SW 1271 (cell line): ENCODE measurements at places on chromosomes 4 and X.

GRCh38 chr4:47167081-47168035 is 136.0 kb downstream of the GABRB1 start:
- DNase-seq = no peak

DNA sequence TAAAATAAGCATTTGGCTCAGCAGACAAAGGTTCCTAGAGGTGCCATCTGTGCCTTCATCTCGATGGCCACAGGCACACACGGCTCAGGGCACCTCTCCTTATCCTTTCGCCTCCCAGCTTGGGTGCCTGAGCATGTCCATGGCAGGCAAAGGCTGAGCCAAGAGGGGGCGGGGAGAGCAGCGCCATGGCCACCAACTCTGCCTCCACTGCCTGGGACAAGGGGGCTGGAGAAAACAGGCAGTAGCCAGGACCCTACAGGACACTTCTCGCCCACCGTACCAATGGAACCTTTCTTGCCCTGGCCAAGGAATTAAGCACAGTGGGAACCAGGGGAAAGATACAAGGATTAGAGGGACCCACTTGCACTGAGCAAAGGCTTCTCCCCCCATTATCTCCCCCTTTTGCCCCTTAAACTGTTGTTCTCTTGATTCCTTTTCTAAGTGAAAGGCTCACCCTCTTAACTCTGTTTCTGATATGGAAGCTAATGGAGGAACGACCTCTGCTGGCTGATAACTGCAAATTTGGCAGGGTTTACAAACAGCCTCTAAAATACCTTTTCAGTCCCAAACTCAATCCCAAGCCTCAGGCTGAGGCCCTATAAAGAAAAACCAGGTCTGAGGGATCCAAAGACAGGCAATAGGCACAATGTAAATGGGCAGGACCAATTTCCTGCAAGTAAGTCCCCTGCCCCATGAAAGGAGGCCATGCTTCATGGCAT is 335.2 kb downstream of the ADAM29 start:
- no peak for DNase-seq

- no peak for DNase-seq
Measured at GRCh38 chr4:40648742-40649281, 19.1 kb upstream of the RBM47 start.

DNA sequence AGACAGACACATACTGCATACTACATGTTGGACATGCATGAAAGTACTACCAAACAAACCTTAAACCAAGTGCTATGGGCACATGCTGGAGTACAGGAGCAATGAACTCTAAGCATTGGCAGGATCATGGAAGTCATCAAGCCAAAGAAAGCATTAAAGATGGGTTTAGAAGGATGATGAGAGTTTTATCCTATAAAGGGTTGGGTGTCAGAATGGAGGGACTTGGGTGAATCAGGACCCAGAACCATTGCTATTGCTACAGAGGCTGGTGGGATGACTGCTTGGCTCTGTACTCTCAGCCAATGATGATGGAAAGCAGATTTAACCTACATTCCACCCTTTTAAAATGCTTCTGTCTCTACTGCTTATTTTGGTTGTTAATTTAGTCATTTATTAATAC is 233.9 kb upstream of the EDA2R start:
- peak; percentile 0 for DNase-seq

DNA sequence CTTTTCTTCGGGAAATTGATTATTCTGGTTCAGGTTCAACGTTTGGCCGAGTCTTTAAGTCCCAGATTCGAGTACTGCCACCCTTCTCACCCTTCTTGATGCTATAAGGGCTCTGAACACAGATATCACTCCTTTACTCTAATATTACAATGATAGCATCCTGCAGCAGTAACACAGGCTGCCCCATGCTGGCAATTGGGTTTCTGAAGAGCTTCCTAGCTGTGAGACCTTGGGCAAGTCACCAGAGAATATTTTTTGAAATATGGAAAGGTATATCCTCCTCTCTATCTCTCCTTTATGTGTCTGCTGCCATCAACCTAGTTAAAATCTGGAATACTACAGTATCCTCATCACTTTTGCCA is 297 bp upstream of the MTMR8 start:
- DNase-seq = no peak

GRCh38 chr4:38570647-38571276 is 93.2 kb upstream of the KLF3 start:
- no peak for DNase-seq

GRCh38 chr4:89204624-89205023 is 93.3 kb downstream of the TIGD2 start:
- no peak for DNase-seq

DNA sequence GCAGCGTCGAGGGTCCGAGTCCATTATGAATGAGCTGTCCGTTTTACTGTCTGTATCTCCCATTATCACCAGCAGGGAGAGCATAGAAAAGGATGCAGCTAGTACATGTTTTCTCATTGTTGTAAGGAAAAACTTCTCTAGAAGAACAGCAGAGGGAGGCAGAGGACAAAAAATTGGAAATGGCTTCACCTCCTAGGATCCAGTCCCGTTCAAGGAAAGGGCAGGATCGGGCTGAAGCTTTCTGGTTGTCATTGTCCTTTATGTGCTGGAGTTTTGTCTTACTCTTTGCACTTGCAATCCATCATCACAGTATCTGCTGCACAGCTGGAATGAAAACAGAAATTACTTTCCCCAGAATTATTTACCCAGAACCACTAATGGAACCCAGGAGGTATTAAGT is 14.7 kb downstream of the NDP start:
- peak; percentile 67 for DNase-seq

- DNase-seq = no peak
Measured at GRCh38 chrX:17590892-17591740, 146.2 kb upstream of the SCML1 start.

DNA sequence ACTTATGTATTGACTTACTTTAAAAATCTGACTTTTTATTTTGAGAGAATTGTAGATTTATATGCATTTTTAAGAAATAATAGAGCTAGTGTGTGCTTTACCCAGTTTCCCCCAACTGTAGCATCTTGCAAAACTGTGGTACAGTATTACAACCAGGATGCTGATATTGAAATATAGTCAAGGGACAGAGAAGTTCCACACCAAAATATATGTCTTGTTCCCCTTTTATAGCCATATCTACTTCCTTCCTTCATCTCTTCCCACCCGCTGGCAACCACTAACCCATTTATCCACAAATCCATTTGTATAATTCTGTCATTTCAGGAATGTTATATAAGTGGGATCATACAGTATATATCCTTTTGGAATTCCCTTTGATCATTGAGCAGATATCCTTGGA is 16.8 kb downstream of the KDM6A start:
- no peak for DNase-seq

GRCh38 chrX:14062524-14062923 is 32.8 kb upstream of the GEMIN8 start:
- DNase-seq = no peak

- DNase-seq = no peak
Measured at GRCh38 chr4:186920992-186921391, 197.3 kb upstream of the FAT1 start.
